ENCODE measurements at places on chromosomes 4 and X.

- DNase-seq = no peak
Observed at GRCh38 chr4:137299281-137299680, 233.0 kb downstream of the PCDH18 start.

DNA sequence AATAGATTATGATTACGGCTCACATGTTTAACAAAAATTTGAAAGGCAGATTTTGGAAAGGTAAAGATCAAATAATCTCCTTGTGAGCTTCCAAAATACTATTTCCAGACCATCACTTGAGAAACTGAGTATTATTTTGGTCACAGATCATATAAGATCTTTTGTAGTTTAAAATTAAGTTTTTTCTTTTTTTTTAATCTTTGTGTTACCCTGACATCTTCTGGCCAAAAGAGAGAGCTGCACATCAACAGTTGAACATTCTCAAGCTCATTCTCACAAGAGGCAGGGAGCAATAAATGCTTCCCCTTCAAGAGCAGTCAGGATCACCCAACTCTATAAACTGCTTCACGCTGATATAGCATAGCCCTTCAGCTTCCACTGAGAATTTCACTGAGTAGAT is 15.9 kb downstream of the TMEM192 start:
- DNase-seq = no peak

- no peak for DNase-seq
Observed at GRCh38 chrX:17027931-17028330, 81.5 kb downstream of the REPS2 start.

GRCh38 chr4:168717847-168718246 is 221.0 kb downstream of the PALLD start:
- DNase-seq = no peak

DNA sequence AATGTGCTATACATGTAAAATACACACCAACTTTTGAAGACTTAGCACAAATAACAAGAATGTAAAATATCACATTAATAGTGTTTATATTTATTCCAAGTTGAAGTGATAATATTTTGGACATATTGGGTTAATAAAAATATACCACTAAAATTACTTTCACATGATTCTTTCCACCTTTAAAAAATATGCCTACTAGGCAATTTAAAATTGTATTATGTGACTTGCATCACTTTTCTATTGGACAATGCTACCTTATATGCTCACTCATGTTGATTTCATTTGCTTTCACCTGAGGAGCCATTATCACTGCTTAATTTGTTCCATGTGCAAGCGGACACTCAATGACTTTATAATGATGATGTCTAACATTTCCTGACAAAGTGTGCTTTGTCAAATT is 3.4 kb upstream of the PACRGL start:
- no peak for DNase-seq

Data from NCI-H774 (cell line).